ENCODE measurements at places on chromosomes 5 and 9.

DNA sequence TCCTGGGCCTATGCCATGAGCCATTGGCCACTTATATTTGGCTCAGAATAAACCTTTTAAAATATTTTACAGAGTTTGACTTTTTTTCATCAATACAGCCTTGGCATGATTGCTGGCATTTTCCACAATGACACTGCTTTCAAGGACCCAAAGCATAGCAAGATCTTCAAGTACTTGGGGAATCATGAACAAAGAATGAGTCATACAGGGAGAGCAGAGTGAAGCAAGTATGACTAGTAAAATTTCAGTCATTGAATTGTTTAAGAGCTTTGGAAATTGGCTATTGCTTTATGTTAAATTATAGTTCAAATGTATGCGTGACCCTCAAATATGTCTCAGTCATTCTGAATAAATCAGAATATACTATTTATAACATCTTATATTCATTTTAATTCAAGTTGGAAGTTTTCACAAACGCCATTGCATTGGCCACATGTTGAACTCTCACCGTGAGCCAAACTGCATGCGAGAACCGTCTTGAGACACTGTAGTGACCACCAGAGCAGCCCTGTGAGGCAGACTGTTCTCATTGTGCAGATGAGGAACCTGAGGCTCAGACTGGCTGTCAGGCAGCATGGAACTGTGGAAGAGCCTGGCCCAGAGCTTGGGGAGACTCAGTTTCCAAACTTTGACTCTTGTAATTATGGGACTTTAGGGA, 52.9 kb downstream of the GDNF start:
- DNase-seq = no peak

GRCh38 chr9:15211160-15211814, 95.7 kb downstream of the TTC39B start:
- DNase-seq = no peak

GRCh38 chr5:88722546-88723073, 160.4 kb downstream of the MEF2C start:
- no peak for DNase-seq

GRCh38 chr5:7218141-7218540, 177.8 kb upstream of the ADCY2 start:
- no peak for DNase-seq

GRCh38 chr9:130522233-130522808, 57.1 kb upstream of the FUBP3 start:
- no peak for DNase-seq

Data from cortex of kidney (tissue), 1 donor.